ENCODE measurements at places on chromosomes 5 and 9. TPM values are rescaled to one million over a fixed set of nuclear protein-coding genes. Genes with fewer than 3 reads are reported as not detected.
A peak's percentile ranks its signal among the peaks of the same experiment; 100 is the strongest.

- no peak for DNase-seq
Observed at GRCh38 chr5:17415321-17415758, 82.7 kb upstream of the TAF11L2 start.

DNA sequence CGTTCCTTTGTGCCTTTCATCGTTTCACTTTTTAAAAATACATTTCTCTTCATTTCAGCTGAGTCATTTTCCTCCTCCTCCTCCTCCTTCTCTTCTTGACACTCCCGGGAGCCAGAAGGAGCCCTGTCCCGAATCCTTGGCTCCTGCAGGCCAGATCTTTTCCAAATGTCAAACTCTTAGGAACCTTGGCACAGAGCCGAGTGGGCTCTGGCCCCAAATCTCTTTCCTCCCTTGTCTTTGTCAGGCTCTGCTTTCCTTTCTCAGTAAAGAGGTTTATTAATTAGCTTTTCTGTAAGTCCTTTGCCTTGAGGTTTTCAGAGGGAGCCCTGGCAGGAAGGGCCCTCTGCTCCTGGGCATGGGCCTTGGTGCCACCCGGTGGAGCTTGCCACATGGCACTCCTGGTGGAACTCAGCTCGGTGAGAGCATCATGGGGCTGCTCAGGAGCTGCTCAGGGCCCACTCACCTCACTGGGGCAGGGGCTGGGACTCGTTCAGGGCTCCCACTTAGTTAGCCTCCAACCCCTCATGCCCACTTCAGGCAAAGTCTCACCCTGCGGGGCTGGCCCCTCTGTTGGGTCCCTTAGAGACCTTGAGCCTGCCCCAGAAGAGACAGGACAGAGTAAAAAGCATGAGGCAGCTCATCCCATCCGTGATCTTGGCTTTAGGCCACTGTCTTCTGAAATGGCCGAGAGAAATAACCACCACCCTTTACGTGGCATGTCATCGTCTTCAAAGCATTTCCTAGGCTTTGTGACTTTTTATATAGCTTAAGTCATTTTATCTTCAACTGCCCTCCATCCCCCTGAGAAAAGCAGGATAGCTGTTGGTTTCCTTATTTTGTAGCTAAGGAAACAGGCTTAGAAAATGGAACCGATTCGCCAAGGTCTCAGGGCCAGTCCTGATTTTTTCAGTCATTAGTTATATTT, 17.1 kb downstream of the STC2 start:
- DNase-seq, result no peak

DNA sequence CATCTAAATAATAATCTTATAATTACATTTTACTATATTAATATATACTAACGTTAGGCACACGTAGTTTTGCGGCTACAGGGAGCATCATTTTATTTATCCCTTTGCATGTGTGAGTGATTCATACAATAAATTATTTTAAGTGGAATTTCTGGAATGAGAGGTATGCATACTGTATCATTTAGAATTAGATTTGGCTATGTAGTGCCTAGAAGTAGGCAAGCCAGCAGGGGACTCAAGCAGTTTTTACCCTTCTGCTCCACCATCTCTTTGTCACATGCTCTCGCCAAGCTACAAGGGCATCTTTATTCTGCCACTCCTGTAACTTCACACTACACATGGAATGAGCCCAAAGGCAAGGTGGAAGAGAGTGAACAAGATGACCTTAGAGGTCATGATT, 60.8 kb downstream of the MEGF10 start:
- DNase-seq, result no peak

DNA sequence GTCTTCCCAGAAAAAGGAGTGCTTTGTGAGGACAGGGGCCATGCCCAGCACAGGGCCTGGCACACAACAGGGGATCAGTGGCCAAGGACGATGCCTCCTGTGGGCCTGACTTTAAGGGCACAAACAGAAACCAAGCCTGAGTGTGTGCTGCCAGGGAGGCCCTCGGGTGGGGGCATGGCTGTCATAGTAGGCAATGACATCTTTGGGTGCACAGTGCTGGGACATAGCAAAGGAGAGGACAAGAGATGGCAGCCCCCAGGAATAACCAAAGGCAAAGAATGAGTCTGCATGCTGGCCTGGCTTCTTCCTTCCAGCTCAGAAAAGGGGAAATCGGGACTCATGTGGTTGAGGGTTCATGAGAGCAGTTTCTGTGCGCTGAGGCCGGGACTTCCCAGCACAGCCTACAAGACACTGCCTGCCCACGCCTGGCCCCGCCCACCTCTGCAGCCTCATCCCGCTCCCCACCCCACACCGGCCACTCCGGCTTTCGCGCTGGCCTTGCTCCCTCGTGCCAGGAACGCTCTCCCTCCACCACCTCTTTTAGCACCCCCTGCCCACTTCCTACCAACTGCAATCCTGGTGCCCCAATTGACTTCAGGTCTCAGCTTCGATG, 13.8 kb upstream of the LHX2 start:
- no peak for DNase-seq

DNA sequence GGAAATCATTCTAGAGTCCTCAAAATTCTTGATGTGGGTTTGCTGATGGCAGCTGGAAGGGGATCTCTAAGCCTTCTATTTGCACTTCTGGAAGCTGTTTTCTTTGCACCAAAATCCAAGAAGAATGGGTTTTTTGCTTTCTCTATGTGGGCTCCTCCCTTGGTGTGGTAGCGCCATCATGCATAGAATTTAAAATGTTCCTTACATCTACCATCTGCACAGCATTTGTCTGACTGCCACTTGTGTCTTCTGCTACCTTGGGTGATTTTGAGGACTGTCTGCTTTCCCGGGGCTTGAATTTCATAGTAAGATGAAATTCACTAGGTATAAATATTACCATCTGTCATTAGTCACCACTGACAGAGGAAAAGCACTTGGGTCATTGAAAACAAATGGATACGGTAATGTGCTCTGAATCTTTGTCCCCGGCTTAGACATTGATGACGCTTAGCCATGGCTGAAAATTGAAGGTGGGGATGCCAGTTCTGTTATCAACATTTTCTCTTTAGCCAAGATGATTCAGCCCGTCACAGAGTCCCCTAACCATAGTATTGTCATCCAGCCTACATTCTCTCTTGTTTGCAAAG, 30.0 kb downstream of the SNX30 start:
- no peak for DNase-seq

- DNase-seq, result no peak
Observed at GRCh38 chr5:14201325-14202045, 58.3 kb downstream of the TRIO start.

GRCh38 chr9:112348257-112349007, 15.0 kb upstream of the PTBP3 start:
- peak; percentile 51 for DNase-seq

DNA sequence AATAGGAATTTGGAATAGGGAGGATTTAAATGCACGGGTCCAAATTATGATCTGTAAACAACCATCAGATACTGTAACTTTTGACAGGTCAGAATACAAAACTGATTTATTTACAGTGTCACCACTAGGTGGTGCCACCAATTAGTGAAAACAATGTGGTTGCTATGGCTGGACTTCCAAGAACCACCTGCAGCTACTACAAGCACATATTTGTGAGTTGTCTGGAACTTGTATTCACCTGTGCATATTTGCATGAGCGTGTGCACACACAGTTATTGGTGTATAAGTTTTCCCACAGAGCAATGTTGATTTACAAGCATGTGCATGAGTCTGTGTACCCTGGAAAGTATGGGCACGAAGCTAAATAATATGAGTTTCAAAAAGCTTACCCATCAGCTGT, 3.0 kb upstream of the HRCT1 start:
- no peak for DNase-seq

- DNase-seq, result no peak
Observed at GRCh38 chr5:142998316-142999020, 228.3 kb downstream of the ARHGAP26 start.

DNA sequence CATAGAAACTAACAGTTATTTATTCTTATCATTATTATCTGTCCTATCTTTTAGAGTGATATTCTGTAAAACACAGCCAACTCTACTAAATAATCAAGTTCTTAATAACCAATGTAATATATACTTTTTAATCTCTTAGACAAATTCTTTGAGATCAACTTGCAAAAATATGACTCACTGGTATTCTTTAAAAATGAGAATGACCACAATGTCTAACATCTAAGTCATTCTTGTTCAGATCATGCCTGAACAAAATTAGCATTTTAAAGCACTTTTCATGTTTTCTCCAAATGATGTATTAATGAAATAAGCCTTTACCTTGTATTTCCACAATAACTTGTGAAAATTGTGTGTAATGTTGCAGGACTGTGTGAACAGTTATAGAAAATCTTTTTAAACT, 356.9 kb upstream of the RGMB start:
- DNase-seq, result no peak

- DNase-seq, result no peak
Observed at GRCh38 chr9:105053209-105053652, 125.3 kb upstream of the ABCA1 start.

GRCh38 chr9:112890106-112891081, at the start of gene SLC46A2:
Gene SLC46A2, minus strand, starts transcription at chr9:112890876. Its CDS starts 195 bp downstream, at chr9:112890681.
- peak; percentile 24 for DNase-seq

DNA sequence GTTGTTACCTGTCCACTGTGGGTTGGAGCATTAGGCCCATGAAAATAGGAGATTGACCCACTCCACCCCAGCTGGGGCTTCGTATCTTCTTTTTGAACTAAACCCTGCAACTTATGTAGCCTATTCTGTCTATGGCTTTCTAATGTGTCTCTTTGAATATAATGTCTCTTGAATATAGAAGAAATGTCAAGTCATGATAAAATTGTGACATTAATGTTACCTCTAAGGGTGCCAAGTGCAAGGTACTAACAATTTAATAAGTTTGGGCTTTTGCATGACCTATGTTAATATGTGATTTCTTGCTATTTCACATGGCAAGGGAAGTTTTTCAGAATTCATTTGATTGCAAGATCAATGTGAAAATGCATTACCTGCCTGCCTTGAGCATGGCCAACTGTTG, 40.4 kb upstream of the PUM3 start:
- DNase-seq, result no peak

- DNase-seq, result no peak
Observed at GRCh38 chr5:28523888-28524635, 1485.7 kb upstream of the CDH9 start.

DNA sequence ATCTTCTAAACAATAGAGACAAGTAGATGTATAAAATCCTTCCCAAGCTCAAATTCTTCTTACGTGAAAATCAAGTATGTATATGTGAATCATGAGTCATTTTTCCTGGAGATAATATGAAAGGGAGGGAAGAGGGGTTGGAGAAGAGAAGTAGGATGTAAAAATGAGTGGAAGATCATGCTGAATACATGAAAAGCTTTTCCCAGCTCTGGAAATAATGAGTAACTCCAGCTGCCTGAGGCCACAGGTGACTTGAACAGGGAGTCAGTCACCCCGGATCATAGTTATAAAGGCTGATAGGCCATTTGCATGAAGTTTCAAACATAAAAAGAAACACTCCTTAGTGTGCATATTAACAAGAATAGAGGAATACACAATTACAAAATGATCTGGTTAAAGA, 486.7 kb downstream of the EFNA5 start:
- DNase-seq, result no peak

DNA sequence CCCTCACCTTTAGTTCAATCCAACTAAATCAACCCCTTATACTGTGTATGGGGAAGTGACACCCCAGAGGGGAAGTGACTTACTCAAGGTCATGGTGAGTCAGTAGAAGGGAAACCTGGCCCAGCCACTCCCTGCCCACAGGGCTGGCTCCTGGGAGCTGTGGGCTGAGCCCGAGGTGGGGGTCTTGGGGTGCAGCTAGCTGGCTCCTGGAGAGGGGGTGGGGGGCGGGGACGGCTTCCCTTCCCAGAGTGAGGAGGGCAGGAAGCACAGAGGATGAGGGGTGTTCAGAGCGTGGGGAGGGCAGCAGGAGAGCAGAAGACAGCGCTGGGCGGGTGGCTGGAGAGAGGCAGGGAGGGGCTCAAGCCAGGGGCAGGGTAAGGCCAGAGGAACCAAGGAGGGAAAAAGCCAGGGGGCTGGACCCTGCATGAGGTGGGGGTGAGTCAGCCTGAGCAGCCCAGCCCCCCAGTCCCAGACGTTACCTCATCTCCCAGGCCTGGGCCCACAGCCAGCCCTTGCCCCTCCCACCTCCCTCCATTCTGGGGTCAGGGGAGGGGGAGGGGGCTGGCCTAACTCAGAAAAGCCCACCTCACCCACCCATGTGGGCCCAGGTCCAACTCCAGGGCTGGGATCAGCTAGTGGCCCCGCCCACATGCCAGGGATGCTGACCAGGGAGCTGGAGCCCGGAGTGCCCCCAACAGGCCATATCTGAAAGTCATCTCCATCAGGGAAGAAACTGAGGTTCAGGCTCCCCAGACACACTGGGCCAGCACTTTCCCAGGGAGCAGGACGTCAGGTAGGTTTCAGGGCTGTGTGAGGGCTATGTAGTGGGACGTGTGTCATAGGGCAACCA, 2.8 kb downstream of the PDLIM7 start:
- peak; percentile 88 for DNase-seq

Gene ATG10
- 7.1 TPM for total RNA-seq

Gene CDC23
- 27.1 TPM for total RNA-seq

Gene TMEM252
- total RNA-seq, result not detected

Gene ADGRD2
- not detected for total RNA-seq

Gene GGTA1
- 4.8 TPM for total RNA-seq

Gene C1QTNF2
- total RNA-seq, result 2.3 TPM

Gene KLF4
- total RNA-seq, result 62.2 TPM

Gene PLPPR1
- 1.6 TPM for total RNA-seq
